ENCODE measurements at places on chromosomes 7 and 10.
A peak's percentile ranks its signal among the peaks of the same experiment; 100 is the strongest.

- no peak for DNase-seq
Observed at GRCh38 chr10:43863859-43864591, 215.3 kb upstream of the ZNF32 start.

DNA sequence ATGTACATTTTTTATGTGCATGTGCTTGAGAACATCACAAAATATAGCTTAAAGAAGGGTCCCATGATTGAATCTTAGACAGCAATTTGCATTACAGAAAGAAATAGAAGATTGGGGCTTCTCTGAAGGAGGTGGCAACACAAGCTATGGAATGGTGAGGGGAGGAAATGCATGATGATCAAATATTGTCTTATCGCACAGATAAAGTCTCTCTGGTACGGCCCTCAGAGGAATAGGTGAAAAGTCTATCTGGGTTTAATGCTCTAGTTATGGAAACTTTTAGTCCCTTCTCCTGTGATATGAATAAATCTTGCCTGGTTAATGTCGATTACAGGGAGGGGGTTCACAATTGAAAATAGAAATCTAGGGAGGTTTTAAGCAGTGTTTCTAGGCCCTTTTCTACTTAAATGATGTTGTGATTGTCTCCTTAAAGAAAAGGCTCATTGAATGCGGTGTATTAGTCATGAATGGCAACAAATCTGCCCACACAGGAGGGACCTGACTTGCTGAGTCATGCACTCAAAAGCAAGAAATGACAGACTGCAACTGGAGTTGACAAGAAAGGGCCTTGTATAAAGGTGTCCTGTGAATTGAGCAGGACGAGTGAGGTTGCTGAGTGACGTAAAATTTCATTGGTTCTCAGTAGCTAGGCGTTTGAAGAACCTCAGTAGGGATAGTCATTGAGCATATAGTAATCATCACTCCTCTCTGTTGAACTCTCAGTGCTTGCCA, 133.4 kb upstream of the CSTF2T start:
- DNase-seq, result no peak

GRCh38 chr10:111875725-111876124, 307.8 kb downstream of the GPAM start:
- DNase-seq, result no peak

DNA sequence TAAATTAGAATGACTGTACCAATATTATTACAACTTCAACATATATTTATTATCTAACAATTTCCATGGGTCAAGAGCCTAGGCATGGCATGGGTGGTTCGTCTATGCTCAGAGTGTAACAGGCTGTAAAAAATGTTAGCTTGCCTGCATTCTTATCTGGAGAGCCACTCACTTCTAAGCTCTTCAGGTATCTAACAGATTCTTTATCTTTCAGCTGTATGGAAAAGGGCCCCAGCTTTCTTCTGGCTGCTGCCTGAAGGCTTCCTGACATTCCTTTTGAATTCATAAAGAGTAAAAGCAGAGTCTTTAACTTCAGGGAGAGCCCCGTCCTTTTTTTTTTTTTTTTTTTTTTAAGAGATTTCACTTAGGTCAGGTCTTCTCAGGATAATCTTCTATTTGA, 648.8 kb downstream of the NXPH1 start:
- DNase-seq, result no peak

DNA sequence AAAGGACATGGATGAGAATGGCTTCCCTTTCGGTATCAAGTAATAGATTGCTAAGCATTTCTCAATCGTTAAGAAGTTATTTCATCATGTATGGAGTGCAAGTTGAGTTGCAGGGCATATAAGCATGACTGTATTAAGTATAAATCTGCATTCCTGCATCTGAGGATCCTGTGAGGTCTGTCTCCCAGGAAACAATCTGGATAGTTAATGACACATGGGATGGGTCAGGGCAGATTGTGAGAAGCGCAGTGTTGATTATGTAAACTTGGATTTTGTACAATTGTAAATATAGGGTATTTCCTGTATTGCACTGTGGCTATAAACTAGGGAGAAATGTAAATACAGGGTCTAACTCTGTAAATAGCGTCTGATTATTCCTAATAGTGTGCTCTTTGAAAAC, 102.6 kb downstream of the PLXDC2 start:
- DNase-seq, result no peak

GRCh38 chr10:50614444-50615137, 9.2 kb downstream of the SGMS1 start:
- no peak for DNase-seq

GRCh38 chr10:101995451-101996063, 60.4 kb downstream of the ARMH3 start:
- DNase-seq, result no peak

- no peak for DNase-seq
Observed at GRCh38 chr10:24152270-24152669, 56.7 kb upstream of the KIAA1217 start.

GRCh38 chr10:43210556-43210955, 56.3 kb downstream of the RASGEF1A start:
- DNase-seq, result no peak

DNA sequence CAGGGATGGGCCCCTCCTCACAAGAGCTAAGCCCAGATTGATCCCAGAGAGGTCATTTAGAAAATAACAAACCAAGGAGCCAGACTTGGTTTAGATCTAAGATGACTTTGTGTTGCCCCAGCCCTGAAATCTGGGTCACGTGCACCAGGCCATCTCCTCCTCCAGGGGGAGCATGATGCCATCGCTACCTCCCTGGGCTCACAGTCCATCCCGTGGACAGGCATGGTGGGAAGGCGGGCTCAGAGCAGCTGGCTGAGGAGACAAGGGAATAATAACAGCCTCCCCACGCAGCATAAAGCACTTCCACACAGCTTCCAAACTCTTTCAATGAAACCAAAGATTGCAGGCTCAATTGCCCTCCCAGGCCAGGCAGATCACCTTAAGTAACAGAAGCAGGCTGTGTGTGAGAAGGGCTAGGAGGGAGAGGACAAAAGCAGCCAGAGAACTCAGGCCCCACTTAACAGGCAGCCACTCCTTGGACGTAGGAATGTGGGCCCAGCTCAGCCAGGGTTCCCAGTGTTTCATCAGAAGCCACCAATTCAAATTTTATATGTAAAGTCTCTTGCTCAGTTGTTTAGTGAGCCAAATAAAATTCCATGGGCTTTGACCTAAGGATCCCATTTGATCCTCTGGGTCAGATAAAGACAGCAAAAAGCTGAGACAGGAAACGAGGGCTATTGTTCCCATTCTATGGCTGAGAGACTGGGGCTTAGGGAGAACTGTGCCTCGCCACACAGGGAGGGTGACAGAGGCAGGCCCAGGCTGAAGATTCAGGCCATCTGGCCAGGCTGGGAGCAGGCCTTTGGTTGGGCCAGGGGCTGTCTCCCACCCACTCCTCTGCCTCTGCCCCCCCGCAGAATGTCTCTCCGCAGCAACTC, 100.2 kb downstream of the COL13A1 start:
- peak; percentile 67 for DNase-seq

GRCh38 chr10:1310271-1310789, 254.1 kb downstream of the WDR37 start:
- DNase-seq, result no peak

DNA sequence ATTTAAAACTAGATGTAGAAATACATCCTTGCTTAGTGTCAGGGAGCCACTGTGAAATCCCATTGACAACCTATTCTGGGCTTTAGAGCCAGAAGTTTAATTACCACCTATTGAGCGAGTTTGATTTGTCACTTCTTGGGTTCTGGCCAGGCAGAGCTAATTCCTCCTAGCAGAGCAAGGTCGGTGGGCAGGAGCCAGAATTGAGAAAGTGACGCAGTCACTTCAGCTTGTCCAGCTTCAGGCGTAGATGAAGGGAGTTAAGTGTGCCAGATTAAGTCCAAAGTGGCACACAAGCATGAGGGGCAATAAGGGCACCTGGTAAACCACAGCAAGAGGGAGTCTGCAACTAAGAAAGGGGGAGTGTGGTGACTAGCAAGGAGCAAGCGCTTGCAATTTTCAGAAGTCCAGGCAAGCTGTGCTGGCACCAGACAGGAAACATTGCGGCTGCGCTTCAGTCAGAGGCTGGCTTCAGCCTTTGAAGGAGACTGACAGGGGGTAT, 119.4 kb downstream of the ST7 start:
- peak; percentile 94 for DNase-seq

- DNase-seq, result no peak
Observed at GRCh38 chr7:94325122-94325475, 69.6 kb upstream of the COL1A2 start.

GRCh38 chr7:77537136-77537777, at the start of gene PTPN12:
Gene PTPN12, plus strand, starts transcription at chr7:77537295. Its CDS starts 252 bp downstream, at chr7:77537547.
- peak; percentile 34 for DNase-seq

DNA sequence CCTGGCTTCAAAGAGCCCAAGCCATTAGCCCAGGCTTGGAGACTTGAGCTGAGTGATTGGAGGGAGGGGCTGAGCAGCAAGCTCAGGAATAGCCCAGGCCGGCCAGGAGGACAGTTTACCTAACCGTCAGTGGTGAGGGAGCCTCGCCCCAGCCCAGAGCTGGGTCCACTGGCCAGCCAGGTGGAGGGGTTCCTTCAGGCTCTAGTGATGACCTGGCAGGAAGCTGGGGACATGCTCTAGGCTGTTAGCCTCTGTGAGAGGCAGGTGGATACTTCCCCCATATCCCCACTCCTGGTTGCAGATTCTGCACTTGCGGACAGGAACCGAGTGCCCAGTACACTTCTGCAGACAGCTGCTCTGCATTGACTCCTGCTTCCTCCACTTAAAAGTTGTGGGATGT, 61.2 kb upstream of the ANTXRL start:
- no peak for DNase-seq

- no peak for DNase-seq
Observed at GRCh38 chr10:24209432-24209771, 464 bp downstream of the KIAA1217 start.

GRCh38 chr7:33487998-33488682, 358.8 kb downstream of the BBS9 start:
- DNase-seq, result no peak

- DNase-seq, result no peak
Observed at GRCh38 chr7:140914083-140914482, 10.6 kb downstream of the BRAF start.

DNA sequence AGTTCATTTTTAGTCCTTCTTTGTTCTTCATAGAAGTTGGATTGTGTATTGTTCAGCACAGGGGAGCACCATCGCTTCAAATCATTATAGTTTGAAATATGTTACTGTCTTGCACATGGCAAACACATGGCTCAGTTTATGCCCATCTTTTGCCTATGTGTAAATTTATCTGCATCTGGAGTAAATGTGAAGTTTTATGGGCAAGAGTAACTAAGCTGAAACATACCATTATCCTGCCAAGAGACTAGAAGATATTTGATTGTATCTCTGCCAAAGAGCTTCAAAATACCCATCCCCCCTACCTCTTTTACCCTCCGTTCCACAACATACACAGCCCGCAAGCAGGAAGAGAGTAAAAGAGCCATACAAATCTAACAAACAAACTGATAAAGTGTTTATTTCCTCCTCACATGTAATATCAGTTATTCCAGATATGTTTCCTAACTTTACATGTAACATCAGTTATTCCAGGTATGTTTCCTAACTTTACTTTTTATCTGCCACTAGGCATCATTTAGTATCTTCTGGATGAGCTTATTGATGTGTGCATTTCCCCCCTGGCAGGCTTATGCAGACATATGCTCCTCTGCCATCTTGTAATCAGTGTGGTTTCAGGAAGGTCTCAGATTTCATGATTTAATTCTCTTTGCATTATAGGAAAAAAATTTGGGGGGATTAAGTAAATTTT, 127.7 kb downstream of the SRI start:
- no peak for DNase-seq

- DNase-seq, result no peak
Observed at GRCh38 chr7:44078521-44078920, 3.8 kb downstream of the POLM start.

DNA sequence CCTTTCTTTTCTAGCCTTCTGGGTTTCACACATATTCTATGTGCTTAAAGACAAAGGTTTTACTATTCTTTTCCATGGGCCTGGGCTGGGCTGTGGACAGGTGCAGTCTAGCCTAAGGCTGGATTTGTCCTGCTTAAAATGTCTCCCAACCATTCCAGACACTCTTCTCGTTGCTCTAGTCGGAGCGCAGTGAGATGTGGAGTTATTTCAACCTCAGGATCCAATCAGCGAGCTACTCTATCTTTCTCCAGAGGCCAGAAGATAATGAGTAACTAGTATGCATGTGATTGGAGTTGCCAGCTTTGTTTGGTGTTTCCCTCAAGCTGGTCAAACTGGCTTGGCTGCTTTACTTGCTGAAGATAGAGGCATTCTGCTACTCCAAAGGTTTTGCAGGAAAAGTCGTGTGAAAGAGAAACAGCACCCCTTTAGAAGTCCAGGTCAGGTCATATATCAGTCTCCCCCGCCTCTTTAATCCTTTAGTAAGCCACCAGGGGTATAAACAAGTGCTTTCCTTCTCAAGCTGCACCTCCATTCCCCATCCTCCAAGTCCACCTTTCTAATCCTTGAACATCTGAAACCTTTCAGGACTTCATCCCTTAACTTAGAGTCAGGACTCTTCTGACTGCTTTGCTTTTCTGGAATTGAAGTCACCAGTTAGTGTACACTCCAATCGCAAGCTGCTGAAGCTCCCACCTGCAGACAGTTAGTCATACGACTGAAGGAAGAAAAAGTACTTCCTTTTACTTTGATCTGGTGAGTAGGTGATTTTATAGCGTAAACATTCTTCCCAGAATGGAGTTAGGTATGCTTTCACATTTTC, 78.8 kb downstream of the DNMBP start:
- no peak for DNase-seq

Measured in cerebellar cortex (tissue), 1 donor.